DND-41 (cell line): ENCODE measurements at places on chromosomes 12 and 14.

GRCh38 chr12:41162461-41162860 is 25.7 kb upstream of the PDZRN4 start:
- no peaks in the 10 kb centered on the region for H3K27me3 ChIP-seq
- H3K4me1 ChIP-seq = no peaks in the 10 kb centered on the region

DNA sequence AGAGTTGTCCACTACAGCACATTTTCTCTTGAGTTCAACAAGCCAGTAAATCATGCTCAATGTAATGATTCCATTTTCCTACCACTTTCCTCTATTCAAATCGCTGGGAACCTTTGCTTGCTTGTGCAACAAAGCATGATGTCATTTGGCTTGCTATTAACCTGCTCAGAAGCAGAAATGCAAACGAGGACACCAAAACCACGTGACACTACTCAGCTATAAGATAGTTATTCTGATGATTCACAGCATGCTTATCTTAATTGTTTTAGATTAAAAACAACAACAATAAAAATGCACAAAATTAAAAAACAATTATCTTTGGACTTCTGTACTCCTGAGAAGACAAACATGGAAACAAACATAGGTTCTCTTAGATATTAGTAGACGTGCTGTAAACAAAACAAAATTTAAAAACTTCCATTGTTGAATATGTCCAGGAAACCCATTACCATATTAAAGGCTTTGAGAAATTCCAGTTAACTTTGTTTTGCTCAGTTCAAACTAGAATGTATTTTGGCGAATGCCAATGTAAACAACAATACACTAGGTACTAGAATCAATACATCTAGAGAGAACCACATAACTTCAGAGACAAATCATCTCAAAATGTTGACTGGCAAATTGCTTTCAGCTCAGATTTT is 77.5 kb upstream of the KRAS start:
- H3K27me3 ChIP-seq = peaks cover 3% of the 10 kb centered on the region
- H3K4me1 ChIP-seq = no peaks in the 10 kb centered on the region
- H3K36me3 ChIP-seq = no peaks in the 10 kb centered on the region
- no peak overlapping the region for H3K4me3 ChIP-seq
- no peak overlapping the region for H3K27ac ChIP-seq

DNA sequence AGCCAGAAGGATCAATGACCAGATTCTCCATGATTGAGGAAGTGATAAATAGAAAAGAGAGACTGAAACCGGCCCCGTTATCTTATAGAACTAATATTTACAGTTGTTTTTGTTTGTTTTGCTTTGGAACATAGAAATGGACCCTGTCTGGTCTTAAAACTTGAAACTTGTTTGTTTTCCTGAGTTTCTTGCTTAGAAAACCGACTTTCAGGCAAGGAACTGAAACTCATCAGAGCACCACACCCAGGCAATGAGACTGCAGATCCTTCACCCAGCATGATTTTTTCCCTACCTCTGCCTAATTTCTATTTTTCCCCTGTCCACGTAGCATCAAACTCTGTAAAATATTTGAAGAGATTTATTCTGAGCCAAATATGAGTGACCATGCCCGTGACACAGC is 10.6 kb upstream of the CLEC12A start:
- peaks cover 18% of the 10 kb centered on the region for H3K4me1 ChIP-seq
- DNase-seq = no peak

- no peaks in the 10 kb centered on the region for H3K36me3 ChIP-seq
- no peak for DNase-seq
Observed at GRCh38 chr14:72057701-72058285, 125.6 kb downstream of the RGS6 start.

- H3K36me3 ChIP-seq = no peaks in the 10 kb centered on the region; the same call in 1 of the 2 replicates
- H3K27me3 ChIP-seq = no peaks in the 10 kb centered on the region
- DNase-seq = no peak
- H3K4me1 ChIP-seq = peaks cover 28% of the 10 kb centered on the region
Observed at GRCh38 chr12:76346798-76347420, 1.3 kb downstream of the BBS10 start.

DNA sequence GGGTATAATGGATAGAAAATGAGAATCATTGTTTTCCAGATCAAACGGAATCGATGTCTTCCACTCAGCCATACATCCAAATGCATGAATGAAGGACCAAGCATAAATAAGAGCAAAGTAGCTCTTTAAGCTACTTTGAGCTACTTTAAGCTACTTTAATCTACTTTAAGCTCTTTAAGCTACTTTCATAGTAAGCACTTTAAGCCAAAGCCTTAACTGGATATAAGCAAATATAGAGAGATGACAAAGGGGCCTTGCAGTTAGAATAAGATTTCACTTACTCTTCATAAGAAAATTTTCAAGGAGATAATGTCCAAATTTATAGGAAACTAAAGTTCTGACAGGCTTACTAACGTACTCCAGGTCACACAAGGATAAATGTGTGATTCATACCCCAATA is 355.6 kb upstream of the KITLG start:
- no peaks in the 10 kb centered on the region for H3K27me3 ChIP-seq
- no peaks in the 10 kb centered on the region for H3K4me1 ChIP-seq
- no peak overlapping the region for H3K4me3 ChIP-seq
- H3K36me3 ChIP-seq = no peaks in the 10 kb centered on the region

- no peak overlapping the region for H3K27ac ChIP-seq
- no peak overlapping the region for H3K4me3 ChIP-seq
- H3K27me3 ChIP-seq = no peaks in the 10 kb centered on the region
- DNase-seq = no peak
- no peaks in the 10 kb centered on the region for H3K36me3 ChIP-seq
- no peaks in the 10 kb centered on the region for H3K4me1 ChIP-seq
Observed at GRCh38 chr12:73221398-73221797, 949.2 kb downstream of the TRHDE start.

- H3K36me3 ChIP-seq = peaks cover 78% of the 10 kb centered on the region
- DNase-seq = no peak
- H3K4me1 ChIP-seq = no peaks in the 10 kb centered on the region
- H3K4me3 ChIP-seq = no peak overlapping the region
- H3K27me3 ChIP-seq = no peaks in the 10 kb centered on the region
Observed at GRCh38 chr12:76049575-76050251, 18.1 kb upstream of the PHLDA1 start.

DNA sequence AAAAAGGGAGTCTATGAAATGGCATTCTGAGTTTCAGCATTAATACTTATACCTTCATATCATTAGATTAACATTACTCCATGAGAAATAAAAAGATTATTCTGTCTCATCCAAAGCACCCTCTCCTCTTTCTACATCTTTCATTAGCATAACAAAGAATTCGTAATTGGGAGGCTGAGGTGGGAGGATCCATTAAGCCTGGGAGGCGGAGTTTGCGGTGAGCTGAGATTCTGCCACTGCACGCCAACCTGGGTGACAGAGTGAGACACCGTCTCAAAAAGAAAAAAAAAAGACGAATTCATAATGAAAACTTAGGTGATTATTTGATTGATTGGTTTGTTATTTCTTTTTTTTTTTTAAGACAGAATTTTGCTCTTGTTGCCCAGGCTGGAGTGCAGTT is 1.8 kb upstream of the CDK17 start:
- no peaks in the 10 kb centered on the region for H3K27me3 ChIP-seq
- peaks cover 28% of the 10 kb centered on the region for H3K4me1 ChIP-seq
- peak overlapping the region; percentile 58 for H3K4me3 ChIP-seq
- H3K36me3 ChIP-seq = no peaks in the 10 kb centered on the region; the same call in 1 of the 2 replicates
- peak; percentile 44 for DNase-seq
